ENCODE measurements at places on chromosomes 1 and 21.
A peak's percentile ranks its signal among the peaks of the same experiment; 100 is the strongest.

DNA sequence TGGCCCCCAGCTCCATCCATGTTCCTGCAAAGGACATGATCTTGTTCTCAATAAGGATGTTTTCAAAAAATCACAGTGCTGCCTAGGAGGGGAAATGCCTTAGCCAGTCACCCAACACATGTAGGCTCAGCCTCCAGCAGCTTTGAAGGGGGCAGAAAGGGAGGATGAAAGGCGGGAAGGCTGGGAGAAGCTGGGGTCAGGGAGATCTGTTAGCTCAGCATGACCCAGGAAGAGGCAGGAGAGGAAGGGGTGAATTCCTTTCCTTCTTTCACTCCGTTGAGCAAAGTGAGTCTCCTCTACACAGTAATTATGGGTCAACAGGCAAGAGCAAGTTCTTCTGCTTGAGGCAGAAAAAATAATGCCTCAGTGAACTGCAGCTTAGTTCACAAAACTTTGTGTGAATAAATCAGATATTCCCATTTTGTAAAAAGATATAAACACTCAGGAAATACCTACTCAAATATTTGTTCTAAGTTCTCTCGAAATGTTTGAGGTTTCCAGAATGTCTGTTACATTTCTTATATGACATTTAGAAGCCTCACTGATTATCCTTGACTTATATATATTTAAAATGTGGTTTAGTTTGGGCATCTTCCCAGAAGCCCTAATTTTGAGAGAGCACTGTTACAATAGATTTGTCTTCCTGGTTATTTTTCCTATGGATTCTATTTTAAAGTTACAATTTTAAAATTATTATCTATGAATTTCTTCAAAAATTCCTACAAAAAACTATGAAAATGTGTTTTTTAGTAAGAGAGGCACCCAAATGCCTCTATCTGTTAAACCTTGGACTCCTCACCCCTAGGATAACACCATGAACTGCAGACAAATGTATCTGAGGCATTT, 116.8 kb downstream of the KCNJ6 start:
- DNase-seq, result no peak

GRCh38 chr1:37474046-37474696, at the start of gene ZC3H12A:
TSS of gene ZC3H12A (plus strand) at chr1:37474580. CDS start at chr1:37475497, 917 bp downstream.
- DNase-seq, result peak; percentile 92

- DNase-seq, result peak; percentile 26
Measured at GRCh38 chr1:8629241-8630091, 188.0 kb downstream of the RERE start.

GRCh38 chr1:20250340-20250989, 40.2 kb upstream of the VWA5B1 start:
- no peak for DNase-seq

DNA sequence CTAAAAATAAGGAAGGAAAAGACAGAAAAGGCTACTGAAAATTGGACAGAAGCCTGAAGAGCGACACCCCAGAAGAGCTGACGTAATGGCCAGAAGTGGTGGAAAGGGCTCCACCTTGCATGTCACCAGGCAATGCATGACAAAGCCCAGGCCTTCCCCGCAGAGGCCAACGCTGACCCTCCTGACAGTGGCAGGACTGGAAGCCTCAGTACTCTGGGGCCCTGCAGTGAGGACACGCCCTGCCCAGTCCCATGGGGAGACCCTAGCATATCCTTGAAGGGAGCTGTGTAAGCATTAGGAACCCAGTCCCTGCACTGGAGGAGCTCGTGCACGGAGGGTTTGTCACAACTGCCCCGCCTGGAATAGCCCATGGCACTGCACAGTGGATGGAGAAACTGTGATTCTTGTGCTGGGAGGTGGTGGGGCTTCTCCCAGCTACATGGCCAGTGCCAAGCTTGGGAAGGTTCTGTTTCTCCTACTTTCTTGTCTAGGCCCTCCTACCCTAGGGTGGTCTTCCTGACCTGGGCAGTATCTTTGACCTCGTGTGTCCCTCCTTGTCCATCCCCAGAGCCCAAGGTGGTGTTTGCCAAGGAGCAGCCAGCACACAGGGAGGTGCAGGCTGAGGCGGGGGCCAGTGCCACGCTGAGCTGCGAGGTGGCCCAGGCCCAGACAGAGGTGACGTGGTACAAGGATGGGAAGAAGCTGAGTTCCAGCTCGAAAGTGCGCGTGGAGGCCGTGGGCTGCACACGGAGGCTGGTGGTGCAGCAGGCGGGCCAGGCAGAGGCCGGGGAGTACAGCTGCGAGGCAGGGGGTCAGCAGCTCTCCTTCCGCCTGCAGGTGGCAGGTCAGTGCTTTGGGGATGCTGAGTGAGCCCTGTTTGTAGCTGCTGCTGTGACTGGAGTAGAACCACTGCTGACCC, 60.4 kb downstream of the OBSCN start:
- no peak for DNase-seq

GRCh38 chr1:19346026-19346425, 33.9 kb downstream of the SLC66A1 start:
- DNase-seq, result no peak

DNA sequence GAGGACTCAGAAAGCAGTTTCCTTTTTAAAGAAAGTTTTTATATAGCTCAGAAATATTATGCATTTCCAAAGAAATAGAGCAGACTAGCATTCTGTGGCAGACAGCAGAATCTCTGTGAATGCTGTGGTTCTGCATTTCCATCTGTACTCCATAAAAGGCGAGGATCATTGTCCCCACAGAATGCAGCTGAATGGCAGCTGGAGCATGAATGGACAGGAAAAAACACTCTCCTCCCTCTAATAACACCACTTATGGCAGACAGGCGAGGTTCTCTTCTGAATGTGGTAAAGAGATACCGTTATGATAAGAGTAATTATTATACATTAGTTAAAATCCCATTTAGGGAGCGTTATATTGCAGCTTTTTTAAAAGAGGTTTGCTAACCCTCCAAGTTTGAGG, 81.4 kb upstream of the WLS start:
- no peak for DNase-seq

- DNase-seq, result no peak
Measured at GRCh38 chr1:159895286-159895685, 4.7 kb downstream of the CFAP45 start.

GRCh38 chr1:111733992-111734341, 5.2 kb downstream of the INKA2 start:
- no peak for DNase-seq

DNA sequence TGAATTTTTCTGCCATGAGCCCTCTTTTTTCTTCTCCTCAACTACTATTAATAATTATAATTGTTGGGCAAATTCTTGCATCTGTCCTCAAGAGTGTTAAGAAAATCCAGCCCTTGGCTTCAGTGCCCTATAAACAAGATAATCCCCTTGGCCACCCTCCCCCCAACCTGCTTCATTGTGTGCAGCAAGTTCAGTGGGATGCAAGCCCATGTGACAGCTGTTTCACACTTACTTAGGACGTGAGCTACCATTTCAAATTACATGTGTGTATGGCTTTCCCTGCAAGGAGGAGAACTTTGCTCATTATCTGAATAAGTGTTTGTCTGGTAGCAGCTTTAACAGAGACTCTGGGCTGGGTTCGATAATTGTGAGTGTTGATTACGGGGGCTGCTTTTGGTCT, 276.2 kb downstream of the CACNA1E start:
- DNase-seq, result no peak

GRCh38 chr1:175673371-175674150, 69.8 kb downstream of the TNR start:
- peak; percentile 92 for DNase-seq

DNA sequence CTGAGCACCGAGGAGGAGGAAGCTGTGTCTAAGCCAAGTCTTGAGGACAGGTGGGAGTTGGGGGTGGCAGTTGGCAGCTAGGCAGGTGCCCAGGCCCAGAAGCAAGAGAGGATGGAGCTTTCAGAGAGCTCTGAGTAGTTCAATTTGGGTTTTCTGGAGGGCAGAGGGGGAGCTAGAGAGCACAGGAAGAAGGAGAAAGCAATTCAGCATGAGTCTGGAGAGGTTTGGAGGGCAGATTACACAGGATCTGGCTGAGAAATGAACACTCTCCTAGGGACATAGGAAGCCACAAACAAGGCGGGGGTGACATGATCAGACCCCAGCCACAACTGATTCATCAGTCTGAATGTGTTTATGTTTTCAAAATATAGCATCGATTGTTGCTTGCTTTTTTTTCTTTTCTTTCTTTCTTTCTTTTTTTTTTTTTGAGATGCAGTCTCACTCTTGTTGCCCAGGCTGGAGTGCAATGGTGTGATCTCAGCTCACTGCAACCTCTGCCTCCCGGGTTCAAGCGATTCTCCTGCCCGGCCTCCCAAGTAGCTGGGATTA, 23.8 kb downstream of the PTPRF start:
- peak; percentile 50 for DNase-seq

GRCh38 chr1:145977016-145977415, 12.5 kb downstream of the POLR3GL start:
- no peak for DNase-seq

GRCh38 chr1:194062526-194062925, 876.1 kb upstream of the B3GALT2 start:
- no peak for DNase-seq

Data from OCI-LY7 (cell line).